ENCODE measurements at places on chromosomes 1 and 21. TPM values are rescaled to one million over a fixed set of nuclear protein-coding genes. Genes with fewer than 3 reads are reported as not detected.

- DNase-seq, result no peak
Measured at GRCh38 chr1:171576144-171576543, 45.9 kb upstream of the MYOCOS start.

GRCh38 chr21:14737284-14737691 is 191.2 kb upstream of the SAMSN1 start:
- no peak for DNase-seq

DNA sequence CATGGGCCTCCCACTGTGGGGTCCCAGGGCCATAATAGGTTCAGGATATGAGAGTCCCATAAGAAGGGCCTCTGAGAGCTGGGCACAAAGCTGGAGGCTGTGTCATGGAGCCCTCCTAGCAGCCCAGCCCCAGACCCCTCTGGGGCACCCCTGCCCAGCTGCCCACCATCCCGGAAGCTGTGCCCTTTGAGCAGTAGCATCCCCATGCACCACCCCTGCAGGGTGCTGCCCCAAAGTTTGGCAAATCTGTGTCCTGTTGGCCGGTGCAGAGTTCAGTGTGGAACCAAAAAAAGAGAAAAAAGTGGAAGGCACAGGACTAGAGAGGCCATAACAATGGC is 17.6 kb downstream of the TNNT2 start:
- DNase-seq, result no peak

DNA sequence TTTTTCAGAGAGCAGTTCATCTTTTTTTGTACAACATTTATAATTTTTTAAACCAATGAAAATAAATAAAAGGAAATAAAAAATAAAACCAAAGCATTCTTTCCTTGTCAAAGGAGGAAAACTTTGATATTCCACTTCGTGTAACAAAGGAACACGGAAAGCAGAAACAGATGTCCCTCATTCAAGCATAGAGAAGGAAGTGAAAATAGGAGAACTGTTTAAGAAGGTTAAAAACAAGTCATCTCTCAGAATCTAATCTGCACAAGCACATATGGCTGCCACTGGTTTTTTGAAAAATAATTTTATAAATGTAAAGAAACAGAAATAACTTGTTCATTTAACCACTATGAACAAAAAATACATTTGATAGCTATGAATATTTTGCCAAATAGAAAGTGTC is 35.9 kb upstream of the ZNF644 start:
- no peak for DNase-seq

GRCh38 chr1:94037392-94038229 is 83.3 kb downstream of the ABCA4 start:
- DNase-seq, result no peak

DNA sequence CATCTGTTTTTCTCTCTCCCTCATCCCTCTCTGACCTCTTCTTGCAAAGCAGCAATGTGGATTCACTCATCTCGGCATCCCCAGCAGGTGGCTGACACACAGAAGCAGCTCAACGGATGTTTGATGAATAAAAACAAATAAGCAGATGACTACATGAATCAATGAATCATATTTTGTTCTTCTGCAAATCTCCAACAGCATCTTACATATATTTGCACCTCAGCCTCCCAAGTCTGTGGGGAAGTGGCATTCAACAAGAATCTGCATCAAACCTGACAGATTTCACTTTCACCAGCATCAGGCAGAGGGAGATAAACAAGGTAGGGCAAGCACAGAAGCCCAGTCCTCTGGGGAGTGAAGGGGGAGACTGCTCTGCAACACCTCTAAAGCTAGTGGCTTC is 34.0 kb downstream of the CAPN8 start:
- DNase-seq, result no peak

DNA sequence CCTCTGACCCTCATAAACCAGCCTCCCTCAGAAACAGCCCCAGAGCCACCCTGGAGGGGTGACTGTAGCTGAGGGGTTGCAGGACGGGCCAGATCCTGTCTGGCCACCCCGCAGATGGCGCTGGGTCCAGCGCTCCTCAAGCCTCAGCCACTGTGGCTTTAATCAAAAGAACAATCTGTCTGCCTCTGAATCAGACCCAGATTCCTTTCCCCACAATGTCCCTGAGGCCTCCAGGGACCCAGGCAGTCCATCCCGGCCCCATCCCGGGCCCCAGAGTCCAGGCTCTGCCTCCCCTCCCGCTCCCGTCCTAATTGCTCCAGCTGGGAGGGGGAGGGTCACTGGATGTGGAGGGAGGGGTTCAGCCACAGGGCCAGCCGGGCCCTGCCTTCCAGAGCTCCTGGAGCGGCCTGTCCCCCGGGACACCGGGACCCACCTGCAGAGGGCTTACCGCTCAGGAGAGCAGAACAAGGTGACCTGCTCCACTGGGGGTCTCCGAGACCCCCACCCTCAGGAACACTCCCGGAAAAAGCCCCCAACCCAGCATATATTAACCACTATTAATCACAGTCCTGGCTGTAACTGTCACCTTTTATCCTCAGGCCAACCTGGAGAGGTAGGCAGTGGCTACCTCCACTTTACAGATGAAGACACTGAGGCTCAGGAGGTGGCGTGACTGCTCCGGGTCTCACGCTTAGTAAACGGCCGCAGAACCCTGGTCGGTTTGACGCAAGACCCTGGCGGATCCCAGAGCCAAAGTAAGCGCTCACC is 836 bp upstream of the FBLIM1 start:
- DNase-seq, result no peak

DNA sequence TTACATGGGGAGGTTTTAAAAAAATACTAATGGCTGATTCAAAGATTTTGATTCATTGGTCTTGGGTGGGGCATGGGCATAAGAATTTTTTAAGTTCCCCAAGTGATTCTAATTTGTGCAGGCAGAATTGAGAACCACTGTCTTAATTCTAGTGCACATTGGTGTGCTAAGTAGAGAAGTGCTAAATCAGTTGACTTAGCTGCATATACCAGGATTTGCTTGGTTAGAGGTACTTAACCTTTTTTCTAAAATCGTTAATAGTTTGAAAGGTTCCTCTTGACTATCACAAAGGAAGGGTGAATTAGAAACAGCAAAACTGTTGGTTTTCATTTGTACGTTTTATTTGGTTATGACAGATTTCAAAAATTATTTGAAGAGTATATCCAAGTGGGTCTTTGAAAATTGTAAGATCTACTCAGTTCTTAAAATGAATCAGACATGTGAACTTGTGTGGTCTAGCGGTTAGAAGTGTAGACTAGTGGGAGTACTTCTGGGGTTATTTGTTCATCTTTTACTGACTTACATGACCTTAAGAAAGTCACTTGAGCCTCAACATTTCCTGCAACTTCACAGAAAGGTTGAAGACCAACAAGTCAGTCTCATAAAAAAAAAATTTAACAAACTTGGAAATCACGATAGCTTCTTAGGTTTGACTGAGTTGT is 66.7 kb downstream of the RPAP2 start:
- DNase-seq, result no peak

DNA sequence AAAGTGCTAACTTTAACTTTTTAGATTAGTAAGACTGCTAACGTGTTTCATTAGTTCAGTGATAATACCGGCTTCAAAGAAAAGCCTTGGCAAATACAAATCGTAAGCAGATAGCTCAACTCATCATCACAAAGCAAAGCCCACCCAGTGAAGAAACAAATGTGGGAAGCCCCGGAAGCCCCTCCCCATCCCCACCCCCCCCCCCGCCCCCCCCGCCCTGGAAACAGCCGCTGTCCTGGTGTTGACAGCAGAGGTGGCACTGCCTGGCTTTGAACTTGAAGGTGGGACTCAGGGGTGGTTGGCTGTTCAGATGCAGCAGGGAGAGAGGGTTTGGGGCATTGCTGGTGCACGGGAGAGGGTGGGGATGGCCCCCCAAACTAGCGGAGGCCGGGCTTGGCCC is 14.1 kb downstream of the PDXK start:
- no peak for DNase-seq

DNA sequence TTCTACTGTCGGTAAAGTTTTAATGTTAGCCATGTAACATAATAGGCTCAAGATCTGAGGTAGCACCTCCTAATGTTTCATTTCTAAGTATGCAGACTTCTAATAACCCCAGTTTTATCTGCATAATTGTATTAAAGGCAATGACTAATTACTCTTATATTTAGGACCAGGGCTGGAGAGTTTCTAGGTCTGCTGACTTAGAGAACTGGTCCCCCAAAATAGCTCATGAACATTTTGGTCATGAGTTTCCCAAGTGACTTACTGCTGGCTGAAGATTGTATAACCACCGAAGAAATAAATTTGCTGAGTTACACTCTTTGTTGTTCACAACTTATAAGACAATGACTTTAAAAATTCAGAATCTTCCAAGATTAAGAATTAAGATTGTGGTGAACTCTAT is 197.8 kb upstream of the TNR start:
- DNase-seq, result no peak

DNA sequence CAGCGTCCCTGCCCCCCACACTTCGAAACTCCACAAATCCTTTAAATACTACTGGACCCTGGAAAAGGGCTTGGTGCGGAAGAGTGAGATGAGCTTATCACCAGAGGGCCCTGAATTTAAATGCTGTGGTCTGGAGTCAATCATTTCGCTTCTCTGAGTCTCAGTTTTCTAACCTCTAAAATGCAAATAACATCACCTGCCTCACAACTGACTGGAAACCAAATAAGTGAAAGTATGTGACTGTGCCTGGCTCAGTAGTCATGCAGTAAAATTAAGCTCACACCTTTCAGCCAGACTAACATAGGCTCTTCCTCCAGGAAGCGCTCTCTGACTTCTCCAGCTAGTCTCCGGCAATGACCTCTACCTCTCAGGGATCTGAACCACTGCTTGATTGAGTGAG is 4.2 kb downstream of the GJA4 start:
- DNase-seq, result no peak

GRCh38 chr1:53377438-53377841 is 49.6 kb upstream of the LRP8 start:
- no peak for DNase-seq

GRCh38 chr21:26826801-26827200 is 18.4 kb downstream of the ADAMTS1 start:
- DNase-seq, result no peak

GRCh38 chr1:53559854-53560580 is 100.8 kb downstream of the DMRTB1 start:
- no peak for DNase-seq

- DNase-seq, result no peak
Measured at GRCh38 chr1:234921266-234922062, 207.2 kb downstream of the TOMM20 start.

DNA sequence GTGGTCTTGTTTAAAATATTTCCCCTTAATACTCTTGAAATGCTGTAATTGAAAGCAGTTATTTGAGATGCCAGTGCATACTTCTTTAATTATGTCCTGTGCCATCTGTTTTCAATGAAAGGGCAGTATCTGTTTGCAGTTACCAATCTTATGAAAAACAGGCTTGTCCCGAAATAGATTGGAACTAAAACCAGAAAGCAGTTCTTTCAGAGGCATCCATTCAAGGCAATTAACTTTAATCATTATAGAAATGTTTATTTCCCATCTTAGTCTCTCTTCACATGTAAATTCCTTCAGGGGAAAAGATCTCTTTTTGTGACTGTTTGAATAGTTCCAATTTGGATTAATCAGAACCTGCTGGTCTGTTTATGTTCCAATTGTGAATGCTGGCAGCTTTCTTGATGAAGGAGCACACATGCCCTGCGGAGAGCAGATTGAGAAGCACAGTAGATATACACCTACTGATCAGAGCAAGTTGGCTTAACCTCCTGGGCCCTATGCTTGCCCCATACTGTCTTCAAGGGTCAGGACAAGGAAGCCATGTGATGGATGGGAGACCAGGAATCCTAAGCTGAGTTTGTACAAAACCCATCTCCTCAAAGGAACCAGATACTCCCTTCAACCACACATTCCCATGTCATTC is 41.6 kb upstream of the MROH9 start:
- no peak for DNase-seq

- no peak for DNase-seq
Measured at GRCh38 chr21:44742418-44743153, 31.2 kb upstream of the TSPEAR start.

DNA sequence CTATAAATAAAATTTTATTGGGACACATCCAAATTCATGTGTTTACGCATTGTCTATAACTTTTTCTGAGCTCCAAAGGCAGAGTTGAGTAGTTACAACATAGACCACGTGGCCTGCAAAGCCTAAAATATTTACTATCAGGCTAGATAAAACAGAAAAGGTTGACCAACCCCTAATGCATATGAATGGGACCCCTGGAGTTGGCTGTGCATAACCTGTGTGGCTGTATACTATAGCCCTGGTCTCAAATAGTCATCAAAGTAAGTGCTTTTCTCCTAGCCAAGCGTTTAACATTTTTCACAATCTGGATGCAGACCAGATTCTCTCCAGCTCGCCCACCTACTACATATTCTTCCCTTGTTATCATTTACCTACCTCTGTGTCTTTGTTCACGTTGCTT is 60.4 kb downstream of the CYYR1 start:
- DNase-seq, result no peak

DNA sequence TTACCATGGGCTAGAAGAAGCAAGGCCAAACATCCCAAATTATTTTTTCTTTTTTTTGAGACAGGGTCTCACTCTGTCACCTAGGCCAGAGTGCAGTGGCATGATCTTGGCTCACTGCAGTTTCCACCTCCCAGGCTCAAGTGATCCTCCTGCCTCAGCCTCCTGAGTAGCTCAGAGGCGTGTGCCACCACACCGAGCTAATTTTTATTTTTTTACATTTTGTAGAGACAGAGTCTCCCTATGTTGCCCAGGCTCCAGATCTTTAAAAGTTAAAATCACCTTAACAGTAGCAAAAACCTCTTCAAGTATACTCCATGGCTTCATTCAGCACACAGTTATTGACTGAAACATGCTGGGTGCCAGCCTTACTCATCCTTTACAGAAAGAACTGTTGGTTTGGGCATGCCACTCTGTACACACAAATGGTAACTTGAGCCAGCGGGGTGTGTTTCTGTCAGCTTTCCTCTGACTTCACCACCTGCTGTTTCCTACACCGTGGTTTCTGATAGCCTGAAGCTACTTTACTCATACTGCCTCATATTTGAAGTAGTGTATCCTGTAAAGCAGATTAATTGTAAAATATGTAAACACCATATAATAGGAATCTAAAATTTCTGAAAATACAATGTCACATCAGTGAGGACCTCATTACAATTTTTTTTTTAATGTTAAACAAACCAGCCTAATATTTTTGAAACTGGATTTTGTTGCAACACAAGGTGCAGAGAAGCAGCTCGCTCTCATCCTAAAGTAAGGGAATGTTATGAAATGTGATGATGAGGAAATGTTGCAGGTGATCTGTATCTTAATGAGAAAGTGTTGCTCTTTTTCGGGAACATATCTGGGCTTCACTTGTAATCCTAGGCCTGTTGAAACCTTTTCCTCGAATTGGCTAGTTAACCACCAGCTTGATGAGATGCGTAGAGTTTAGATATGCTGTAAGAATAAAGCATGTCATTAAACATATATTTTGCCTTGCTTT is 113.9 kb downstream of the ATP5PO start:
- peak; percentile 72 for DNase-seq

- peak; percentile 39 for DNase-seq
Measured at GRCh38 chr1:85093644-85094043, 45.3 kb upstream of the MCOLN3 start.

The C1QB gene
- total RNA-seq, result not detected

The SPTA1 gene
- not detected for total RNA-seq

The TDRD5 gene
- not detected for total RNA-seq

The RNASEL gene
- total RNA-seq, result 6.3 TPM

The C8A gene
- total RNA-seq, result not detected

The LRRC3 gene
- 0.35 TPM for total RNA-seq

The LCE3D gene
- total RNA-seq, result not detected

The MRPS15 gene
- total RNA-seq, result 138 TPM

The PROK1 gene
- total RNA-seq, result not detected

The SLC1A7 gene
- not detected for total RNA-seq

Data from PC-9 (cell line).